ENCODE measurements at places on chromosomes 2 and 18.

DNA sequence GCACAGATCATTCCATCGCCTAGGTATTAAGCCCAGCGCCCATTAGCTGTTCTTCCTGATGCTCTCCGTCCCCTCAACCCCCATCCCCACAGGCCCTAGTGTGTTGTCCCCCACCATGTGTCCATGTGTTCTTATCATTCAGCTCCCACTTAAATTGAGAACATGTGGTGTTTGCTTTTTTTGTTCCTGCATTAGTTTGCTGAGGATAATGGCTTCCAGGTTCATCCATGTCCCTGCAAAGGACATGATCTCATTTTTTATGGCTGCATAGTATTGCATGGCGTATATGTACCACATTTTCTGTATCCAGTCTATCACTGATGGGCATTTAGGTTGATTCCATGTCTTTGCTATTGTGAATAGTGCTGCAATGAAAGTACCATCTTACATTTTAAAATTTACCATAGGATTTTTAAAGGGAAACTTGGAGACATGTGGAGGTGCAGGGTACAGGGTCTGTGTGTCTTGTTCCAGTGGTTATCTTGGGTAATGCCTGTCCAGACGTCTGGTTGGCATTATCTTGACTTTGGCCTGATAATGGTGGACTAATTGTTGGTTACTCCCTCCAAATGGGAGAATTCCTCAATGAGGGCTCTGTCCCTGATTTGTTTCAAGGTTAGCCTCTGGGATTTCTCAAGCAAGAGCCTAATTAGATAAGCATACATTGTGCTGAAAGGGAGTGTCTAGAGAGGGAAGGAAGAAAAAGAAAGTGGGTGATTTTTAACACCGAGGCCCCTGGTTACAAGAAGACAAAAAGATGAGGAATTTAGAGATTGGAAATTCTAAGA is 21.6 kb downstream of the KLHL23 start:
- DNase-seq = no peak

- DNase-seq = no peak
Measured at GRCh38 chr18:64091526-64091925, 57.4 kb downstream of the LINC00305 start.

- DNase-seq = no peak
Measured at GRCh38 chr2:178244777-178245176, 50.5 kb downstream of the OSBPL6 start.

GRCh38 chr18:48319801-48320638 is 89.2 kb downstream of the ZBTB7C start:
- no peak for DNase-seq

GRCh38 chr2:17637131-17637906 is 96.8 kb downstream of the VSNL1 start:
- no peak for DNase-seq

DNA sequence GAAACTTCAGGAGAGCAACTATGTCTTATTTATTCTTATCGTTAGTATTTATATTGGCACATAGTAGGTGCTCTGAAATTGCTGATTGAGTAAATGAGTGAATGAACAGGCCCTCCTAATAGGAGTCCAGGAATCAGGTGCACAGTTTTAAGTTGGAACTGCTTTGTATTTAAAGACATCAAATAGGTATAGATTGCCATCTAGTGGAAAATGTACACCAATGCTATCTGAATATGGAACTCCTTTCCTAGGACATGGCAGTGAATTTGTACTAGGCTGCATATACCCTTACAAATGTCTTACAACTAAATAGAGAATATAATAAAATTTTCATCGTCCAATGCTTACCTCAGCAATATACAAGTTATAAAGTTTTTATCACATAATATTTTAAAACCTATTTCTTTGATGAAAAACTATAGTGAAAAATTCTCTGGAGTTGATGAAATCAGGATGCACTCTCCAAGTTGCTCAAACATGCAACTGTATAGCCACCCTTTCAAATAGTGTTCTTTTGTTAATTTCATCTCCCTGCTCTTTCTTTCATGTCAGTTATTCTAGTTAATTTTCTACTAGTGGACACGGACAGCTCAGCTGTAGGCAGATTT is 318.9 kb upstream of the SYT4 start:
- no peak for DNase-seq

DNA sequence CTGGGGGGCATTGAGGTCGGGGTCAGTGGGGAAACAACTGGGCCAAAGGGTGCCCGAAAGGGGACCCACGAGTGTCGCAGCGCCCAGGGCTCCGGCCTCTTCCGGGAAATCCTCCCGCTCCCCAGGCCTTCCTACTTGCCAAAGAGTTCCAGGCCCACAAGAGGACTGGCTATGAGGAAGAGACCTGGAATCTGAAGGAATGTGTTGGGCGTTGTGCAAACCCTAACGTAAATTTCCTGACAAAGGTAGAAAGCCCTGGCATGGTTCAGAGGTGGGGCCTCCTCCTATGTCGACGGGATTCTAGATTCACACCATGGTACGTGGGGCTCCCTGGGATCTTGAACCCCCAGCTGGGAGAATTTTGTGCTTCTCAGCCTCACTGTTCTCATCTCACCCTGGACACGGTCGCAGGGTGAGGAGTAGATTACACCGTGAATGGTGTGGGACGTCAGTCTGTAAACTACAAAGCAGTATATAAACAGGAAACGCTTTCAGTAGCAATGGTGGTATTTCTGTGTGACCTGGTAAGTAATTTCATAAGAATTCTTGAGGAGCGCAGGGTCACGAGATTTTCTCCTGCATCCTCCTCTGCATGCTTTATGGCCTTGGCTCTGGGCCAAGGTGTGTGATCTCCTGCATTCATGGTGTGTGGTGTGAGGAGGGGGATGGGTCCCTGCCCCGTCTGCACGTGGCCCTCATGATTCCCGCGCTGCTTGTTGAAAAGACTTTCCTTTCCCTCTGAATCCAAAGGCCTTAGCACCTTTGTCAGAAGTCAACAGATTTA is 868 bp downstream of the HSBP1L1 start:
- no peak for DNase-seq

GRCh38 chr2:72919414-72920317 is 2.3 kb downstream of the EMX1 start:
- DNase-seq = no peak

DNA sequence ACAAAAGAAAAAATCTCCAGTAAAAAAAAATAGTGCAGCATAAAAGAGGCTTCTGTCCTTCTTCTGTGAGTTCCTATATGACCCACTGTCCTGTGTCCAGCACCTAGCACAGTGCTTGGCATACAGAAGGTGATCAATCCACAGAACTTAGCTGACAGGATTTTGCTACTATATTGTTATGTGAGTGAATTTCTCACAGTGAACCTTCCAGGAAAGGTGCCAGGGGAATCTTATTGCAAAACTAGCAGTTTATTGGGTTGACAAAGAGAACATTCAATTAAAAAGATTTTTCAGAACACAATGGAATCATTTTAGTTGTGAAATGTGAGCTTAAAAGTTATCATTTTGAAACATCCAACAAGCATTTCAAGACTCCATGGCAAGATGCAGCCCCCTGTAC is 12.4 kb upstream of the TRIB2 start:
- no peak for DNase-seq
